ENCODE measurements at places on chromosomes 5 and 9.
A peak's percentile ranks its signal among the peaks of the same experiment; 100 is the strongest.

GRCh38 chr5:136034492-136034891 is 5.7 kb downstream of the TGFBI start:
- DNase-seq: no peak

GRCh38 chr9:74521009-74521408 is 23.9 kb downstream of the RORB start:
- DNase-seq: no peak

- peak; percentile 59 for DNase-seq
Measured at GRCh38 chr5:12861886-12862654, 957.8 kb upstream of the CTNND2 start.

DNA sequence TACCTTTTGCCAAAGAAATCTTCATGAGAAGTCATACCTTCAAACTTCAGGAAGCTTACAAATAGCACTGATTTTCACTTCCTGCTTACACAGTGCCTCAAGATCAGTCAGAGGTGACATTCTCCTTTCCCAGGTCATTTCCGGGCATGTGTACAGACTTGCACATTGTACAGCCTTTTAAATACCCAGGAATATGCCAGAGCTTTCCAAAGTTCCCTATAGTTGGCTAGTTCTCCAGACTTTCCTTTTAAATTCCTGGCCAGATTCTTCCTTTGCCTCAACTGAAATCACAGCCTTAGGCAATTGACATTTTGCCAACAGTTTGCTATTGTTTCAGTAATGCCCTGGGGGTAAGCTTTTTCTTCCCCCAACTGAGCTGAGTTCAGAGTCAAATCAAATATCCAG is 47.2 kb downstream of the RFX3 start:
- DNase-seq: no peak

- no peak for DNase-seq
Measured at GRCh38 chr5:50553560-50553984, 112.5 kb upstream of the EMB start.

All from T47D (cell line).